ENCODE measurements at places on chromosomes 13 and 19. TPM values are rescaled to one million over a fixed set of nuclear protein-coding genes. Genes with fewer than 3 reads are reported as not detected.

The SIGLEC12 gene
- total RNA-seq, result 0.21 TPM

The DMPK gene
- total RNA-seq, result 44.4 TPM

The SYT5 gene
- not detected for total RNA-seq

The OR7C1 gene
- not detected for total RNA-seq

The ZNF442 gene
- 12.2 TPM for total RNA-seq

The ACER1 gene
- not detected for total RNA-seq

The IGFL2 gene
- not detected for total RNA-seq

GRCh38 chr13:34257966-34258365 lies 440.0 kb downstream of the RFC3 start:
- DNase-seq, result no peak
- H3K4me1 ChIP-seq, result no peaks in the 10 kb centered on the region
- H3K36me3 ChIP-seq, result no peaks in the 10 kb centered on the region
- no peak overlapping the region for H3K4me3 ChIP-seq

GRCh38 chr19:32464279-32464678 lies 58.7 kb downstream of the DPY19L3 start:
- H3K4me3 ChIP-seq, result no peak overlapping the region
- H3K4me1 ChIP-seq, result no peaks in the 10 kb centered on the region
- H3K27me3 ChIP-seq, result no peaks in the 10 kb centered on the region

DNA sequence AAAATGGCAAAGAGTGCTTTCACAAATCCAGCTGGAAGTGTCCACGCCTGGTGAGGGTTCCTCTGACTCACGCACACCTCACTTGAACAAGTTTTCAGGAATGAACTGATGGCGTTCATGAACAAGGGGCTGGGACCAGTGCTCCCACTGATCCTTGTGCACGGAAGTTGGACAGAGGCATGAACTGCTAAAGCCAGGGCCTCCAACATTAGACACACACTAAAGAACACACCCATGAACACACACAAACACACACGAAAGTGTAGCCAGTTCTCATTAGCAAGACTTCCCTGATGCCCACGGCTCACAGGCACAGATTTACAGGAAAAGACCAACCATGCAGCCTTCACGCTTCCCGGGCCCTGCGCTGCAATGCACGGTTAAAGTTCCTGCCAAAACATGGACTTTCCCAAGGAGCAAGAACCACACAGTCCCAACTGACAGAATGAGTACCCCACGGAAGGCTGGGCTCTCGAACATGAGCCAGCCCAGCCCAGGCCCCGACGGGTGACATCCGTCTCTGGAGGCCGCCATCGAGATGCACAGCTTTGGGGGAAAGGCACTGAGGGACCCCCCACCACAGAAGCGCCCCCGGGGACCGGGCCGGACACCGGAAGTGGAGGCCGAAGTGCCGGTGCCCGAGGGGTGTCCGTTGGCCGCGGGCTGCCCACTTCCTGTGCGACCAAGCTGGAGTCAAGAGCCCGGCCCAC lies 808 bp downstream of the DNMT1 start:
- H3K4me1 ChIP-seq, result no peaks in the 10 kb centered on the region
- no peaks in the 10 kb centered on the region for H3K27me3 ChIP-seq
- peak overlapping the region; percentile 78 for H3K4me3 ChIP-seq
- peak overlapping the region; percentile 85 for H3K27ac ChIP-seq
- H3K36me3 ChIP-seq, result no peaks in the 10 kb centered on the region

GRCh38 chr19:42165146-42165545 lies 32.9 kb upstream of the POU2F2 start:
- DNase-seq, result no peak
- no peak overlapping the region for H3K27ac ChIP-seq
- H3K36me3 ChIP-seq, result no peaks in the 10 kb centered on the region
- no peak overlapping the region for H3K4me3 ChIP-seq
- H3K4me1 ChIP-seq, result no peaks in the 10 kb centered on the region
- no peaks in the 10 kb centered on the region for H3K27me3 ChIP-seq

DNA sequence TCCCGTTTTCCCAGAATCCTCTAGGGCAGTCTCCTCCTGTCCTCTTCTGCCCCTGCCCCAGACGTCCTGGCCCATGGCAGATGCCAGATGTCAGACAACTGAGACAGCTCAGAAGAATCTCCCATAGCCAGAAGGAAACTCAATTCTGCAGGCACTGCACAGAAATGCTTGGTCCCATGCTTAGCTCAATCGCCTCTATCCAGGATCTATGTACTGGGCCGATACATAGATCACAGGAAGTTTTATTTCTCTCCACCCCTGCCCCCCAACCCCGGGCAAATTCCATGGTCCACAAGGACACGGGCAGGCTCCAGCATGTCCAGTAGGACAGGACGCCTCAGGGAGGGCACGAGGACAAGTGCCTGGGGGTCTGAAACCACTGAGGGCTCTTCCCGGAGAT lies 4.8 kb downstream of the MBD3 start:
- H3K27me3 ChIP-seq, result no peaks in the 10 kb centered on the region
- H3K27ac ChIP-seq, result no peak overlapping the region
- no peak overlapping the region for H3K4me3 ChIP-seq
- DNase-seq, result no peak
- H3K4me1 ChIP-seq, result peaks cover 5% of the 10 kb centered on the region

DNA sequence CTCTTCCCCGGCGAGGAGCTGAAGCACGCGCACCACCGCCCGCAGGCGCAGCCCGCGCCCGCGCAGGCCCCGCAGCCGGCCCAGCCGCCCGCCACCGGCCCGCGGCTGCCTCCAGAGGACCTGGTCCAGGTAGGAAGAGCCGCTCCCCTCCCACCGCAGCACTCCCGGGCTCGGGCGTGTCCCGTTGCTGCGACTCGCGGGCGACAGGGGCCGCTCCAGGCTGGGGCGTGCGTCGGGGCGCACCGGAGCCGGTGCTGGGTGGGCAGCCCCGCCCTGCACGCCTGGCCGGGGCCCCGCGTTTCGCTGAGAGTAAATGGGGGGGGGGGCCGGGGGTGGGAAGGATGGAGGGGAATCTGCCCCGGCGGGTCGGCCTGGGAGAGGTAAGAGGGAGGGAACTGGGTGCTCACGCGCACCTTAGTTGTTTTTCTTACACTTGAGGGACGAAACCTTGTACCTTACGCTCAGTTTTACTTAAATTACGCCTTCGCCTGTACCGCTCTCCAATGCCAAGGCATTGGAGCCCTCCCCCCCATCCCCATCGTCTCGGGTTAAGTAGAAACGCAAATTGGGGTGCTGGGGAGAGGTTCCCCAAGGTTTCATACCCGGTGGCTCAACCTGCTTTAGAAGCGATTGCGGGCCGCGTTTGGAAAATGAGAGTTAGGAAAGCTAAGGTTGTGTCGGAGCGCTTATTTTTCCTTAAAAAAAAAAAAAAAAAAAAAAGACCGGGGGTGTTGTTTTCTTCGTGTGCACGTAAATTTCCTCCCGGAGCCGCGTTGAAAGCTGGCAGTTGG lies 850 bp downstream of the KLF5 start:
- no peaks in the 10 kb centered on the region for H3K27me3 ChIP-seq
- DNase-seq, result peak; percentile 18
- peak overlapping the region; percentile 89 for H3K4me3 ChIP-seq

- H3K36me3 ChIP-seq, result no peaks in the 10 kb centered on the region
- peak; percentile 68 for DNase-seq
- no peaks in the 10 kb centered on the region for H3K27me3 ChIP-seq
- H3K4me1 ChIP-seq, result peaks cover 7% of the 10 kb centered on the region
- no peak overlapping the region for H3K4me3 ChIP-seq
Observed at GRCh38 chr19:510606-511100, 3.4 kb downstream of the TPGS1 start.

GRCh38 chr19:29967623-29968022 lies 25.6 kb downstream of the URI1 start:
- no peak overlapping the region for H3K4me3 ChIP-seq
- H3K4me1 ChIP-seq, result peaks cover 15% of the 10 kb centered on the region
- no peak for DNase-seq
- no peaks in the 10 kb centered on the region for H3K36me3 ChIP-seq
- H3K27me3 ChIP-seq, result no peaks in the 10 kb centered on the region

DNA sequence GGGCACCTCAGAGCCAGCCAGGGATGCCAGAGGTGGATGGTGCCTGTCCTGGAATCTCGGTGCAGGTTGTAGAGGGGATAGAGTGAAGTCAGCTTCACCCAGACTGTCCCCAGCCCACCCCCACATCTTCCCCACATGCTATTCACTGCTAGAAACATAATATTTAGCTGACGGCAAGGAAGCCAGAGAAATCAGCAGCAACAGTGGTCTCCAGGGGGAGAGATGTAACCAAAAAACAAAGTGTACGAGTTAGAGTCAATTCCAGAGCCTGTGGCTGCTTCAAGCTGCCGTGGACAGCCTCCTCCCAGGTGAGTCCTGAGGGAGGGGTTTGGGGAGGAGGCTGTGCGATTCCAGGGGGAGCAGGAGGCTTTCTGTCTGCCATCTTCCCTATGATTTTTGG lies 97.6 kb downstream of the ZNF536 start:
- DNase-seq, result no peak
- no peaks in the 10 kb centered on the region for H3K36me3 ChIP-seq
- no peaks in the 10 kb centered on the region for H3K4me1 ChIP-seq
- no peaks in the 10 kb centered on the region for H3K27me3 ChIP-seq

DNA sequence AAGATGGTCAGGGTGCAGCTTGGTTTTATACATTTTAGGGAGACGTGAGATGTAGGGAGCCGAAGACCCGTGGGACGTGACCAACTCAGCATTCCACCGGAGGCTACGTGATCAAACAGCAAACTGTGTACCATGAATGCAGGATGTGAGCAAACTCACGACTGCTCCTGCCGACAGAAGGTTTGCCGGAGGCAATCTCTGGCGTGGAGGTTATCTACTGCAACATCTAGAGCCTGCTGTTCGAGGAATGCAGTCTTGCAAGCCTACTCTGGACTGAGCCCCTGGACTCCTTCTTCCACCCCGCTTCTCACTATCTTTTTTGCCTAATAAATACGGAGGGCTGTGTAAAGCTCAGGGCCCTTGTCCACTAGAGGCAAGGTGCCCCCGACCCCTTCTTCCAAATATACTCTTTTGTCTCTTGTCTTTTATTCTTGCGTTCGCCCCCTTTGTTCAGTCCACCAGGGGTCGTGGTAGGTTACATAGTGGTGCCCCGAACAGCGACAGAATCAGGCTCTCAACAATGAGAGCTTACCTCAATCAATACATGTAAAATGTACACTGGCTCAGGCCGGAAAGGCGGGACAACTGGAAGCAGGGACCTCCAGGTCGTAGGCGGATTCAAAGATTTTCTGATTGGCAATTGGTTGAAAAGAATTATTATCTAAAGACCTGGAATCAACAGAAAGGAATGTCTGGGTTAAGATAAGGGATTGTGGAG lies 8.9 kb upstream of the OR1I1 start:
- H3K4me3 ChIP-seq, result no peak overlapping the region
- DNase-seq, result no peak
- no peak overlapping the region for H3K27ac ChIP-seq
- H3K36me3 ChIP-seq, result no peaks in the 10 kb centered on the region

DNA sequence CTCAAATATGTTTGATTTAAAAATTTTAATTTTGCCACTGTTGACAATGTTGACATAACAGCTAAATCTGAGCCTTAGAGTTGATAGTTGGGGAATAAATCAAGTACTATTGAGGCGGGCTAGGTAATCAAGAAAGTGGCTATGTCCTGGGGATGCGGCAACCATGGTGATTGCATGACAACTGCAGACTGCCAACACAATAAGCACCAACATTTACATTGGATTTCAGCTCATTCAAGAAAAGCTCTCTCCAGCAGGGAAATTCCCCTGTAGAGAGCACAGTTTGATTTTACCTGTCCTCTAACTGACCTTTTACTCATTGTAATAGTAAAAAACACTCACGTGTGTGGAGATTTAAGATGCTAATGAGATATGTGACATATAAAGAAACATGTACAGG lies 63.1 kb downstream of the ZNF100 start:
- H3K27me3 ChIP-seq, result no peaks in the 10 kb centered on the region
- no peaks in the 10 kb centered on the region for H3K4me1 ChIP-seq
- H3K4me3 ChIP-seq, result no peak overlapping the region
- H3K27ac ChIP-seq, result no peak overlapping the region
- H3K36me3 ChIP-seq, result no peaks in the 10 kb centered on the region
- DNase-seq, result no peak

- H3K4me3 ChIP-seq, result no peak overlapping the region
- H3K4me1 ChIP-seq, result no peaks in the 10 kb centered on the region
- no peaks in the 10 kb centered on the region for H3K36me3 ChIP-seq
- H3K27me3 ChIP-seq, result no peaks in the 10 kb centered on the region
- no peak for DNase-seq
Observed at GRCh38 chr13:53382008-53382407, 353.4 kb downstream of the OLFM4 start.

- H3K36me3 ChIP-seq, result no peaks in the 10 kb centered on the region
- no peaks in the 10 kb centered on the region for H3K27me3 ChIP-seq
- no peak for DNase-seq
- H3K4me1 ChIP-seq, result no peaks in the 10 kb centered on the region
- H3K4me3 ChIP-seq, result no peak overlapping the region
Observed at GRCh38 chr13:30052120-30052519, 201.7 kb upstream of the UBL3 start.

DNA sequence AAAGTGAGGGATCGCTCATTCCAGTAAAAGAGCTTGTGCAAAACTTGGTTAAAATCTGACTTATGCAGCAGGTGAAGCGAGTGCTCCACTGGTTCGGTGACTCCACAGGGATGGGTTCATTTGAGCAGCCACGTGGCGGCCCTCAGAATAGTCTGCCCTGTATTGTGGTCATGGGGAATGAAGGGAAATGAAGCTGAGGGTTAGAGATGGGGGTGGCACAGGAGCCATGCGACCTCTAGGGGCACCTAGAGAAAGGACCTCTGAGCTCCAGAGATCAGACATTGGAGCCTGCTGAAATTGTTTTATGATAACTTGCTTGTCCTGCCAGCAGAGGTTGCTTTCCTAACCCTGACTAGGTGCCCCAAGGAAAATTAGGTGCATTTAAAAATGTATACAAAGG lies 26.6 kb downstream of the CBY2 start:
- no peak overlapping the region for H3K4me3 ChIP-seq
- DNase-seq, result no peak
- no peaks in the 10 kb centered on the region for H3K36me3 ChIP-seq
- no peak overlapping the region for H3K27ac ChIP-seq

DNA sequence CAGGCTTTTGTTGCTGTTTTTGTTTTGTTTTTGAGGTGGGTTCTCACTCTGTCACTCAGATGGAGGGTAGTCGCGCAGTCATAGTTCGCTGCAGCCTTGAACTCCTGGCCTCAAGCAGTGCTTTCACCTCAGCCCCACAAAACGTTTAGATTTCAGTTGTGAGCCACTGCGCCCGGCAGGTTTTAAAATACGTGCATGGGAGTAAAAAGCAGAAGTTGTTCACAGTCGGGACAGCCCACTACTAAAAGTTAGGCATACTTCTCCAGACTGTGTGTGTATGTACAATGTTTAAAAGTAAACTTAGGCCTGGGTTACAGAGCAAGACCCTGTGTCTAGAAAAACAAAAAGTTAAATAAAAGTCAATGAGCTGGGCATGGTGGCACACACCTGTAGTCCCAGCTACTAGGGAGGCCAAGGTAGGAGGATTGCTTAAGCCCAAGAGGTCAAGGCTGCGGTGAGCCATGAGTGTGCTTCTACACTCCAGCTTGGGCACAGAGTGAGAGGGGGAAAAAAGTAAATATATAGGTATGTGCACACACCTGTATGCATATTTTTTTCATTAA lies 6.1 kb downstream of the SAFB start:
- no peak overlapping the region for H3K4me3 ChIP-seq
- peaks cover 31% of the 10 kb centered on the region for H3K4me1 ChIP-seq
- no peaks in the 10 kb centered on the region for H3K36me3 ChIP-seq
- no peak overlapping the region for H3K27ac ChIP-seq

Data from uterus (tissue), 4 donors.